ENCODE measurements at places on chromosomes 11 and 22.

DNA sequence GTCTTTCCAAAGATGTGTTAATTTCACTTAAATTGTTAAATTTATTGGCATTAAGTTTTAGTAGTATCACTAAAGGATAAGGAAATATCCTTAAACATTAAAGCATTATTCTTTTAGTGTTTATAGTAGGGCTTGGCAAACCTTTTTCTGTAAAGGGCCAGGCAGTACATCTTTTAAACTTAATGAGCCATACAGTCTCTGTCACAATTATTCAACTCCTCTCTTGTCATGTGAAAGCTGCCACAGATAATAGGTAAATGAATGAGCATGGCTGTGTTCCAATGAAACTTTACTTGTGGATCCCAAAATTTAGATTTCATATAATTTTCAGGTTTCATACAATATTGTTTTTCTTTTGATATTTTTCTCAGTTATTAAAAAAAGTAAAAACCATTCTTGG, 268.2 kb upstream of the C11orf87 start:
- DNase-seq: no peak

DNA sequence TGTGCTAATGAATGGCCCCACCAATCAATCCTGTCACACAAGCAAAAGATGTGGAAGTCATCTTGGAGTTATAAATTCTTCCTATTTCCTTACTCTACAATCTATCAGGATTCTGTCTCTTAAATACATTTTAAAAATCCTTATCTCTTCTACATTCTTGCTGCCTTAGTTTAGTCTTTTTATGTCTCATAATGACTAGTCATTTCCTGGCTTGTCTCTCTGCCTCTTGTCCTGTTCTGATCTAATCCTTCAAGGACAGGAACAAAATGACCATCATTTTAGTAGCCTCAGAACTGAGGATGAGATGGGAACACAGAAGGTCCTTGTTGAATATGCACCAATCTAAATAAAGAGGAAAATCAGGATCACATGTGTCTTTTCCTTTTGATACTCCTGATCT, 56.6 kb upstream of the LIN7C start:
- no peak for DNase-seq

- DNase-seq: no peak
These were observed 497.8 kb downstream of the MN1 start for GRCh38 chr22:27303718-27304117.

GRCh38 chr11:18721561-18722292, 4.3 kb downstream of the IGSF22 start:
- no peak for DNase-seq

DNA sequence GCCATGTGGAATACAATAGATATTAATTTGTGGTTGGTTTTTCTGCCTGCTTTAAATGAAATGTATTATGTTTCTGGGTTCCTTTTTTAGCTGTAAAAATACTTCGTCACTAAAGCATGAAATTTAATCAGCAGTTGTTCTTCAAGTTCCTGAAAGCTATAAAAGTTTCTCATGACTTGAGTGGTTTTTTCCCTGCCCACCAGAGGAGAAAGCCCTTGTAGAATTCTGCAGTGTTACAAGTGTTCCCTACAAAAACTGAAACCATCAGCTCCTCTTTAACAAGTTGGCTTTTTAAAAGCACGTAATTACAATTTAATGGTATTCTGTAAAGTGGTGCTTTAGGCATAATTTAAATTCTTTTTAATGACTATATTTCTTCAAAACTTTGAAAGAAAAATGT, 56.2 kb downstream of the PANX1 start:
- DNase-seq: no peak

- DNase-seq: no peak
These were observed at the start of gene SLC29A2 for GRCh38 chr11:66371627-66372415. Gene SLC29A2, minus strand, starts transcription at chr11:66371760. Its CDS starts 169 bp downstream, at chr11:66371591.

DNA sequence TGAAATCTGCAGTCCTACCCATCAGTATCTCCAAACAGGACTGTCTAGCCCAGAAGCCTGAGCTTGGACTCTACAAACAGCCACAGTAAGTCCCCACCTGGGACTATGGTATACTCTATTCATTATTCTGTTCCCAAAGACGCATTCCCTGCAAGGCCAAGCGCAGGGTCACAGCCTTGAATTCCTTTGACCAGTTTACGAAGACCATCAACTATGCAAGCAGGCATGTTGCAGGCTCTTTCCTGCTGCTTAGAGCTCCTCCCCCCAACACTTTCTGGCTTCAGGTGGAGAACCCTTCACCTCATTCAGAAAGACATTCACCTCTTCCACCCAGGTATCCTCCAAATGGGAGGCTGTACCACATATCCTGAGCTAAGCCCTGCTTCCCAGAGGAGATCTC, 62.5 kb downstream of the TIMP3 start:
- no peak for DNase-seq

- DNase-seq: no peak
These were observed 33.6 kb upstream of the CLMP start for GRCh38 chr11:123228496-123229163.

DNA sequence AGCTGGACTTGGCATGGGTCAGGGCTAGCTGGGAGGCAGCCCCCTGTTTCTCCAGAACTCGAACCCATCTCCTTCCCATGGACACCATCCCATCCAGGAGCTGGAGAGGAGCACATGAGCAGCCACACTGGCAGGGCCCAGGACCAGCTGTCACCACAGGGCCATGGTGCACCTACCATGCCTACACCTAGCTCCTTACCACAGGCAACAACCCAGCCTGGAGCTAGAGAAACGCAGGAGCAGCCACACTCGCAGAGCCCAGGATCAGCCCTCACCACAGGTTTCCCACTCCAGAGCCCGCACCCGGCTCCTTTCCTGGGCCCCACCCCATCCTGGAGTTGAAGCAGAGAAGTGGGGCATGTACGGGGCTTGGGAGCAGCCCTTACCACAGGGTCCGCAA, 50.2 kb downstream of the GAB4 start:
- no peak for DNase-seq

- DNase-seq: no peak
These were observed 11.6 kb downstream of the LMNTD2 start for GRCh38 chr11:548700-549603.

DNA sequence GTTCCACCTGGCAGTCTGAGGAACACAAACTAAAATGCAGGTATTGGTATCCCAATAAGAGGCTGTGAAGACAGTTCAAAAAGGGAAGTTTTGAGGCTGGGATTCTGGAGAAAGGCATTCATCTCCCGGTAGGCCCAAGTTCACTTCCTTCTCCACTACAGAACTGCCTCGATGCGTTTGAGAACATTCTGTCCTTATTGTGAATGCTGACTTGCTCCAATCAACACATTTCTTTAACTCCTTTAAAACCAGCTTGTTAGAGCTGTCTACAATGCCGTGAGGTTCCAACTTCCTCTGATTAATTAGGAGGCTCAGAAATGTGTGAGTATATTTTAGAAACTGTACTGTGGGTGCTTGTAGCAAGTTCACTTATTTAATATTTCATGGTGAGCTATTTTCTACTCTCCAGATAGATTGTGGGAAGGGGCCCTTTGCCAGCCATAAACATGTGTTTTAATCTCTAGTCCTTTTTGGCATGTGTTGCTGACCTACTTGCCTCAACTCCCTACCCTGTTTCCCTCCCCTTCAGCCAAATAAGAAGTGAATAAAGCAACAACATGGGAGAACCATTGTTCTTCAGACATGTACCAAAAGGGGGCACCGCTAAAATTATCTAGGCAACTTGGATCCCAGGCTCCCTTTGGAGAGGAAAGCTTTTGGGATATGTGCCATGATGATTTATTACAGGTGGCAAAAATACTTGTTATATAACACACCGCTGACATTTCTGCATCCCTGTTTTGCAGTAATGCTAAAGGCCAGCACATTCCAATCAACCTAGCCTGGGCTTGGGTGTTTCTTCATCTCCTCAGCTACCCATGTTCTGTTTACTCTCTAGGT, 245.6 kb downstream of the BLID start:
- DNase-seq: no peak

DNA sequence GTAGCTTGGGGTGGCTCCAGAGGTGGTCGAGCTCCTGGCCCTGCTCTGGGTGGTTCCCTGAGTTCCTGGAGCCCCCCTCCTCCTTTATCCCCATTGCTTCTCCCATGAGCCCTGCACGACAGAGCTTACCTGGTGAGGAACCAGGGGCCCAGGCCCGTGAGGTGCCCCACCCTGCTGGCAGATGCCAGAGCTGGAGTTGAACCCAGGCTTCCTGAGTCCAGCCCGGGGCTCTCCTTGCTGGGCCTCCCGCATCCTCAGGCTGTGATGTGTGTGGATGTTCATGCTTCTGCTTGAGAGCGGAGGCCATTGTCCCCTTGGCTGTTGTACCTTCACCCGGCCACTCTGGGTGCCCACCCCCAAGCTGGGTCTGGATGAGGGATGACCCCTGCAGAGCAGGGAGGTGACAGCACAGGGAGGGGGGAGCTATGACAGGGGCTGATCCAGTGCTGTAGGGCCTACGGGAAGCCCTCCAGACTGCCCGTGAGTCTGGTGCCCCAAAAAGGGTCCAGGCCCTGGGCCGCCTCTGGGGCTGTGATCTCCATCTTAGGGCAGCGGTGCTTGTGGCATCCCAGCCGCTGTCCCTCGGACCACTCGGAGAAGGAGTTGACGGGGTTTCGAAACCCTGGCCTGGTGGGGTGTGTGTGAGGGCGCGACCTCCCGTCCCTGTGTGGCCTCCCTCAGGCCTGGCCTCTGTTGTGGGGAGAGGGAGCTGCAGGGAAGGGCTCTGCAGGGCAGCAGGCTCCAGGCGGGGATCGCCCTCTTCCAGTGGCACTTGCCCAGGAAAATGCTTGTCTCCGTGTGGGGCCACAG, 14.4 kb downstream of the MPPED1 start:
- DNase-seq: no peak

GRCh38 chr11:19241260-19242178, 774 bp upstream of the E2F8 start:
- DNase-seq: no peak

- DNase-seq: no peak
These were observed 1.1 kb downstream of the HMGXB4 start for GRCh38 chr22:35258191-35258988.

DNA sequence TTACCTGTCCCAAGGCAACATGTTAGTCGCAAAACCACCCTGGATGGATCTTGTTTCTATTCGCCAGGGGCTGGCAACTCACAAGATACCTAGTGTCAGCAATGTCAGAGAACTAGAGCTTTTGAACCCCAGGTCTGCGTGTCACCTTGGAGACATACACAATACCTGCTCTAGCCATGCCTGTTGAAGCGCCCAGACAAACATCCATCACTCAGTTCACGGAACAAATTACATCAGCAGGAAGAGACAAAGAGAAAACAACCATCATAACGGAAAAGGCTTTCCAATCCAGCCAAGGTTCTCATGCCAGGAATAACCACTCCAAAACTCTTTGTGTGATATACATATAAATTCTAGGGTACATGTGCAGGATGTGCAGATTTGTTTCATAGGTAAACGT, 2.2 kb downstream of the CD59 start:
- DNase-seq: no peak

DNA sequence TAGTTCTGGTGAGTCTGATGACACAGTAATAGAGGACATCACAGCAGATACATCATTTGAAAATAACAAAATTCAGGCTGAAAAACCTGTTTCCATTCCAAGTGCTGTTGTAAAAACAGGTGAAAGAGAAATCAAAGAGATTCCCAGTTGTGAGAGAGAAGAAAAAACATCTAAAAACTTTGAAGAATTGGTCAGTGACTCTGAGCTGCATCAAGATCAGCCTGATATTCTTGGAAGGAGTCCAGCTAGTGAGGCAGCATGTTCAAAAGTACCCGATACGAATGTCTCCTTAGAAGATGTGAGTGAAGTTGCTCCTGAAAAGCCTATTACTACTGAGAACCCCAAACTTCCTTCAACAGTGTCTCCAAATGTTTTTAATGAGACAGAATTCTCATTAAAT, 38.7 kb downstream of the RTN3 start:
- DNase-seq: peak; percentile 43

- no peak for DNase-seq
These were observed 56.1 kb downstream of the FLI1 start for GRCh38 chr11:128749974-128750373.

GRCh38 chr11:79026803-79027445, 413.9 kb downstream of the TENM4 start:
- DNase-seq: no peak

DNA sequence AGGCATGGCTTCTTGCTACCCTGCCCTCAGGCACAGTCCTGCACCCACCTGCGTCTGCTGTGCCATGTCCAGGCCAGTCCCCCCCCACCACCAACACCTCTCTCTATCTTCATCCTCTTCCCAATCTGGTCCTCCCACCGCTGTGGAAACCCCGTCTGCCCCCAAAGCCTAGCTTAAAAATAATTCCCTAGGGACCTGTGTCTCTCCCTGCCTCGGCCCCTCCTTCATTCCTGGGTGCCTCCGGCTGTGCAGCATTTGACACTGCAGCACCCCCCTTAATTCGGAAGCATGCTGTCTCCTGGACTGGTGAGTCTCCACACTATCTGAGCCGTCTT, 2.5 kb upstream of the ASCL2 start:
- DNase-seq: no peak

GRCh38 chr11:67500484-67500821, 4.7 kb downstream of the PITPNM1 start:
- no peak for DNase-seq

Data from hematopoietic multipotent progenitor cell treated with erythropoietin and hydrocortisone succinate and interleukin-3 and kit ligand, for 17 days (in vitro differentiated cells).